PC-9 (cell line): ENCODE measurements at places on chromosomes 11 and 22. TPM values are rescaled to one million over a fixed set of nuclear protein-coding genes. Genes with fewer than 3 reads are reported as not detected.

DNA sequence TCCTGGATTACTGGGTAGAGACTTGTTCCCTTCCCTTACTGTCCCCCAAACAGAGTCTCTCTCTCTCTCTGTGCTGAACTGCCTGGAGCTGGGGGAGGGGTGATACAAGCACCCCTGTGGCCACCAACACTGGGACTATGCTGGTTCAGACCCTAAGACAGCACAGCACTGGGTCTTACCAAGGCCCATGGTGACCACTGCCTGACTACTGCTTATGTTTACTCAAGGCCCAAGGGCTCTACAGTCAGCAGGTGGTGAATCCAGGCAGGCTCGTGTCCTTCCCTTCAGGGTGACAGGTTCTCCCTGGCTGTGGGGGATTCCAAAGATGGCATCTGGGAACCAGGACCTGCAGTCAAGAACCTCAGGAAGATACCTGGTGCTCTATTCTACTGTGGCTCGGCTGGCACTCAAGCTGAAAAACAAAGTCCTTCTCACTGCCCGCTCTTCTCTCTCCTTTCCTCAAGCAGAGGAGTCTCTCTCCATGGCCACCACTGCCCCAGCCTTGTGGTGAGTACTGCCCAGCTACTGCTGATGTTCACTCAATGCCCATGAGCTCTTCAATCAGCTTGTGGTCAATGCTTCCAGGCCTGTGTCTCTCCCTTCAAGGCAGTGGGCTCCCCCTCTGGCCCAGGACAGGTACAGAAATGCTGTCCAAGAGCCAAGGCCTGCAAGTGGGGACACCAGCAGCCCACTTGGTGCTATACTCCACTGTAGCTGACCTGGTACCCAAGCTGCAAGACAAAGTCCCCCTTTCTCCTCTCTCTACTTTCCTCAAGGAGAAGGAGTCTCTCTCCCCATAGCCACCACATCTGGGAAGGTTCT, 41.8 kb upstream of the SHANK2 start:
- H3K27me3 ChIP-seq: no peaks in the 10 kb centered on the region
- no peak overlapping the region for H3K27ac ChIP-seq
- no peak for DNase-seq
- H3K4me3 ChIP-seq: no peak overlapping the region

DNA sequence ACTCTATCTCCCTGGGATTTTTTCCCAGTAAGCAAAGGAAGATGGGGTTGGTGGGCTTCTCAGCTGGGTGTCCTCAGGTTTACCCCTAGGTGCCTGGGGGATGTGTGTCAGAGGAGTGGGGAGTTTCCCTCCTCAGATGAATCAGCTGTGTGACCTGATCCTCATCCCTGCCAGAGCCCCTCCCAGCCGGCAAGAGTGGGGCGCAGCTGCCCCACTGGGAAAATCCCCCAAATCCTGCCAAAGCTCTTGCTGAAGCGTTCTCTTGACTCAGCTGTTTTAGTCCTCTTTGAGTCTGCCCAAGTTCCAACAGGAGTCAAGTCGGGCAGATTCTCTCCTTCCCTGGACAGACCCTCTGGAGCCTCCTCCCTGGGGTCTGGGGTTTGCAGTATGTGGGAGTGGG, 6.0 kb downstream of the C11orf68 start:
- H3K27ac ChIP-seq: peak overlapping the region; percentile 67
- no peaks in the 10 kb centered on the region for H3K36me3 ChIP-seq
- peaks cover 80% of the 10 kb centered on the region for H3K4me1 ChIP-seq
- no peaks in the 10 kb centered on the region for H3K27me3 ChIP-seq
- no peak overlapping the region for H3K4me3 ChIP-seq
- DNase-seq: peak; percentile 48

DNA sequence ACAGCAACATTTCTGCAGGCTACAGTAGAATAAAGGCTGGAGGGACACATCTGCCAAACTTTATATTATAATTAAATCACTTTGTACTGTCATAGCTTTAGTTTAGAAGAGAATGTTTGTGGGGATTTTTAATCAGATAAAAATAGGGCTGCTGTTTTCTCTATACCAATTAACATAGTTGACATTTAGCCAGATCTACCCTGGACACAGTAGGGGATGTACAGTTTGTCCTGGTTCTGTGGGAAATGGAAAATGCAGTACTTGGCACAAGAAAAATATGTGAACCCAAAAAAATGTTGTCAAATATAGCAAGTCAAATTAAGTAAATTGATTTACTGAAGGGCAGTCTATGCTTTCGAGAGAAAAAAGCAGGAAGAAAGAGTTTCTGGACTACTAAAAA, 20.8 kb upstream of the PICALM start:
- H3K27ac ChIP-seq: no peak overlapping the region
- H3K27me3 ChIP-seq: no peaks in the 10 kb centered on the region
- no peak for DNase-seq
- H3K36me3 ChIP-seq: no peaks in the 10 kb centered on the region

GRCh38 chr11:2445746-2446551, 1.1 kb downstream of the KCNQ1 start:
- H3K4me1 ChIP-seq: no peaks in the 10 kb centered on the region
- no peaks in the 10 kb centered on the region for H3K36me3 ChIP-seq
- peaks cover 45% of the 10 kb centered on the region for H3K27me3 ChIP-seq

The SCGB1A1 gene
- not detected in 2 replicates for total RNA-seq

- H3K27me3 ChIP-seq: no peaks in the 10 kb centered on the region
- no peaks in the 10 kb centered on the region for H3K4me1 ChIP-seq
- H3K4me3 ChIP-seq: no peak overlapping the region
Measured at GRCh38 chr11:47136327-47136726, 40.4 kb downstream of the ARFGAP2 start.

DNA sequence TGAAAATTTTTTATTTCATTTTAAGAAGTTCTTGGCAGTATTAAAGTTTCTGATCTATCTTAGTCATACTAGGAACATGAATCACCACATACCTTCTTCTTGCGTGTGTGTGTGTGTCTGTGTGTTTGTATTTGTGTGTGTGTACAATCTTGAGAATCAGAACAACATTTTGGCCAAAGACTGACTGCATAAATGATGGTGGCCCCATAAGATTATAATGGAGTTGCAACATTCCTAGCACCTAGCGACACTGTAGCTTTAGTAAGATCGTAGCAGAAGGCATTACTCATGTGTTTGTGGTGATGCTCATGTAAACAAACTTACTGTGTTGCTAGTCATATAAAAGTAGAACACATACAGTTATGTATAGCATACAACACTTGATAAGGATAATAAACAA, 205.4 kb downstream of the FAM76B start:
- DNase-seq: peak; percentile 23
- H3K4me3 ChIP-seq: no peak overlapping the region
- no peaks in the 10 kb centered on the region for H3K4me1 ChIP-seq
- no peak overlapping the region for H3K27ac ChIP-seq
- no peaks in the 10 kb centered on the region for H3K27me3 ChIP-seq

GRCh38 chr11:117669062-117669461, 128.0 kb downstream of the DSCAML1 start:
- no peaks in the 10 kb centered on the region for H3K36me3 ChIP-seq
- H3K4me1 ChIP-seq: no peaks in the 10 kb centered on the region
- no peak for DNase-seq
- no peak overlapping the region for H3K27ac ChIP-seq
